Chondrocyte (in vitro differentiated cells): ENCODE measurements at places on chromosomes 6 and 20. TPM values are rescaled to one million over a fixed set of nuclear protein-coding genes. Genes with fewer than 3 reads are reported as not detected.

ZMYND8 gene
- 31.9 to 35.0 TPM (median 33.8 TPM) in 3 replicates for total RNA-seq

DNA sequence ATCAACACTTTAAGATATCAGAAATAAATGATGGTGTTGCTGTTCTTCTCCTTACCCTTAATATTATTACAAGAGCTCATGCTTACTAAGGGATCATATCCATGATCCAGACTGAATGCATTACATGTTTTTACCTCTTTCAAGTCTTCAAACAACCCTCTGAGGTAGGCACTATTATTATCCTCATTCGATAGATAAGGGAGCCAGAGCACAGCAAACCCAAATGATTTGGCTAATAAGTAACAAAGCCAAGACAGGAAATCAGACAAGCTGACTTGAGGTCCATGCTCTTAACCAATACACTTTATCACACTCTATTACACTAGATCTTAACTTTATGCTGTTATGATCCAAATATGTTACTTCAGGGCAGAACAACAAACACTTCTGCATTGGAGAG, 145.9 kb downstream of the RALGAPA2 start:
- no peak overlapping the region for H3K27ac ChIP-seq
- peaks cover 2% of the 10 kb centered on the region for H3K36me3 ChIP-seq
- no peaks in the 10 kb centered on the region for H3K4me1 ChIP-seq
- no peak for DNase-seq
- no peak overlapping the region for H3K4me3 ChIP-seq

ZSWIM3 gene
- total RNA-seq: 3.4 to 4.9 TPM (median 3.9 TPM) in 3 replicates

FILIP1 gene
- total RNA-seq: 0.51 to 7.1 TPM (median 7.0 TPM) in 3 replicates

GRCh38 chr6:13763740-13764381, 50.5 kb downstream of the MCUR1 start:
- H3K27ac ChIP-seq: peak overlapping the region; percentile 98
- H3K4me3 ChIP-seq: no peak overlapping the region
- H3K36me3 ChIP-seq: no peaks in the 10 kb centered on the region

GRCh38 chr6:119308048-119308570, 41.5 kb downstream of the MAN1A1 start:
- H3K27me3 ChIP-seq: no peaks in the 10 kb centered on the region
- DNase-seq: no peak
- H3K27ac ChIP-seq: peak overlapping the region; percentile 0
- no peaks in the 10 kb centered on the region for H3K36me3 ChIP-seq
- no peak overlapping the region for H3K4me3 ChIP-seq

DAAM2 gene
- total RNA-seq: 137 to 142 TPM (median 142 TPM) in 3 replicates

DNA sequence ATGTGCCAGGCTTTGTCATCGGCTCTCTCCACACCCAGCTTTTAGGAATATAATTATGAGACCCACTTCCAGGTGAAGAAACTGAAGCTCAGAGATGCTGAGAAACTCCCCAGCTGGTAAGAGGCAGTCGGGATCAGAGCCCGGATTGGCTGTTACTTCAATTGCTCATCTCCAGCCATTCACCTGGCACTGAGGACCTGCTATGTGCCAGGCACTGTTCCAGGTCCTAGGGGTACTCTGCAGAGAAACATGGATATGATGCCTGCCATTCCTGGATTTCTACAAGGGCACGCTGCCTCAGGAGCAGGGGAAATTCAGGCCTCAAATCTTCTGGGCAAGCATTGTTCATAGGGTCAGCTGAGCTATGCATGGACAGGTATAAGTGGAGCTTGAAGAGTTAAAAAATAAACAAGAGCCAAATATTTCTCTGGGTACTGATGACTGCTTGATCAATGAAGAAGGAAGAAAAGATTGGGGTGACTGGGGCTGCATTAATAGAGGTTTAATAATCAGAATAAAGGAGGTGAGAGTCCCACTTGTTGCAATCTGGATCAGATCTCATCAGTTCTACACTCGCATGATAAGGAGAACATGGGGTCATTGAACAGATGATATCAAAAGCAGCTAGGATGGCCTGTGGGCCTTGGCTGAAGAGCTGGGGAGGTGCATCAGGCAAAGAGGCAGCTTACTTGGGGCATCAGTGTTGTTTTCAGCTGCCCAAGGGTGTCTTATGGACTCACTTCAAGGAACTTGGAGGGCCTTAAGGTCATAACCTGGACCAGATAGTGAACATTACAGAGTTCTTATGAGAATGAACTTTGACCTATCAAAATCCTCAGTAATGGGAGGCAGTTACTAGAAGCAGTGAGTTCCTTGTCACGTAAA, 80.9 kb upstream of the TOX2 start:
- no peak overlapping the region for H3K4me3 ChIP-seq
- DNase-seq: no peak
- H3K27me3 ChIP-seq: peaks cover 33% of the 10 kb centered on the region
- no peak overlapping the region for H3K27ac ChIP-seq
- no peaks in the 10 kb centered on the region for H3K36me3 ChIP-seq

- no peak for DNase-seq
- H3K4me3 ChIP-seq: no peak overlapping the region
- H3K27ac ChIP-seq: no peak overlapping the region
Observed at GRCh38 chr20:8346700-8347270, 214.7 kb downstream of the PLCB1 start.

KIF6 gene
- 0.62 to 2.4 TPM (median 1.1 TPM) in 3 replicates for total RNA-seq

EEF1A2 gene
- total RNA-seq: 0.34 to 6.5 TPM (median 5.5 TPM) in 3 replicates

DNA sequence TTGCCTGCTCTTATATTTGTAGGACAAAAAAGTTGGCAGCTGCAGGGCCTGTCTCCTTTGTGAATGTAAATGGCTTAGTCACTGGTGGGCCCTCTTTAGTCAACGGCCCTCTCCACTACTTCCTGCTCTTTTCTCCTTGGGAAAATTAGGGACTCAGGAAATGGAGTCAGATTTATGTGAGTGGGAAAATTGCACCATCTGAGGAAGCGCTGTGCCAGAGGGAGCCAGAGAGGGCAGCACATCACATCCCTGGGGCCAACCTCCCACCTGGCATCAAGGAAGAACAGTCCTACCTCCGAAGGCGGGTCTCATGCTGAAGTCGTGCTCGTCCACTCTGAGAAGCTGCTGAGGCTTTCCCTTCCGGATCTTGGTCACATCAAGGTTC, 15.6 kb downstream of the GABRR2 start:
- peaks cover 7% of the 10 kb centered on the region for H3K36me3 ChIP-seq
- peaks cover 25% of the 10 kb centered on the region for H3K4me1 ChIP-seq
- no peak overlapping the region for H3K27ac ChIP-seq
- H3K27me3 ChIP-seq: peaks cover 31% of the 10 kb centered on the region
- H3K4me3 ChIP-seq: no peak overlapping the region
- no peak for DNase-seq

- H3K4me1 ChIP-seq: peaks cover 8% of the 10 kb centered on the region
- H3K4me3 ChIP-seq: no peak overlapping the region
- no peak for DNase-seq
- no peak overlapping the region for H3K27ac ChIP-seq
Observed at GRCh38 chr20:13681248-13682125, 42.8 kb upstream of the TASP1 start.

DNA sequence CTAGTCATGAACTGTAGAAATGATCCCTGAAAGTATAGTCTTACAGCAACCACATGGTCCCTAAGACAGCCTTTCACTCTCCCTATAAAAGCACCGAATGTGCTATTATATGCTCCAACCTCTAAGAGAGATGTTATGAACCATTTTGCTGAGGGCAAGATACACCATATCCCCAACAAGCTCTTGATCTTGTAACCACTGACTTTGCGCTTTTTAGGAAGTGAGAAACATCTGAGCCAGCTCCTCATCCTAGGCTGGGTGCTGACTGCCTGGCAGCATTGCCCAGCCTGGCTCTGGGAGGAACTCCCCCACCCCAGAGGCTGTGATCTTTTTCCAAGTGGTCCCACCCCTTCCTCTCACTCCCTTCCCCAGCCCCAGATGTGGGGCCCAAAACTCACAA, 3.1 kb upstream of the EMILIN3 start:
- no peak overlapping the region for H3K4me3 ChIP-seq
- H3K27ac ChIP-seq: no peak overlapping the region
- DNase-seq: peak; percentile 39
- H3K4me1 ChIP-seq: peaks cover 6% of the 10 kb centered on the region
- H3K36me3 ChIP-seq: no peaks in the 10 kb centered on the region
- H3K27me3 ChIP-seq: peaks cover 25% of the 10 kb centered on the region

GRCh38 chr6:157681041-157681650, 141.9 kb upstream of the SNX9 start:
- DNase-seq: no peak
- no peaks in the 10 kb centered on the region for H3K27me3 ChIP-seq
- no peak overlapping the region for H3K4me3 ChIP-seq

DNA sequence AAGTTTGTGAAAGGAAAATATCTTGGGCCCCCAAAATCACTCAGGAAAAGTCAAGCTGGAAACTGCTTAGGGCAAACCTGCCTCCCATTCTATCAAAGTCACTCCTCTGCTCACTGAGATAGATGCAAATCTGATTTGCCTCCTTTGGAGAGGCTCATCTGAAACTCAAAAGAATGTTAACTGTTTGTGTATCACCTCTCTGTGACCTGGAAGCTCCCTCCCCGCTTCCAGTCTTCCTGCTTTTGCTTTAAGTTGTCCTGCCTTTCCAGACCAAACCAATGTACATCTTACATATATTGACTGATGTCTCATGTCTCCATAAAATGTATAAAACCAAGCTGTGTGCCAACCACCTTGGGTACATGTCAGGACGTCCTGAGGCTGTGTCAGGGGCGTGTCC, 331.4 kb upstream of the QKI start:
- peaks cover 6% of the 10 kb centered on the region for H3K36me3 ChIP-seq
- no peaks in the 10 kb centered on the region for H3K27me3 ChIP-seq
- H3K27ac ChIP-seq: no peak overlapping the region
- no peak overlapping the region for H3K4me3 ChIP-seq

DNA sequence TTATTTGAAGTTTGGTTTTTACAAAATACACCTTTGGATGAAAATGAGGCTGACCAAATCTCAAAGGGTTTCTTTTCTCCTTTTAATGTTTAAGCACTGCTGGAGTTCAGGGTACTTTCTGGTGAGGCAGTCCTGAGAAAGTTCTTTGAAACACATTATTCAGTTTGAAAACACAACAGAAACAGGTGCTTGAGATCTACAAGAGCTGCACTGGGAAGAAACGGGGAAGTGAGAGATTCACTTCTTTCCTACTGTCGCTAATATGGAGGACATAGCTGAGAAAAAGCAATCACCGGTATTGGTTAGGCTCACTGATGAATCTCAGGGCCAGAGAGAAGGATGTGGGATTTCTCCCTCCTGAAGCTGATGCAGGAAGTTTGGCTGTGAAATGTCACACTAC, 22.9 kb upstream of the TMEM170B start:
- no peaks in the 10 kb centered on the region for H3K27me3 ChIP-seq
- peaks cover 7% of the 10 kb centered on the region for H3K36me3 ChIP-seq
- H3K4me3 ChIP-seq: no peak overlapping the region
- no peak overlapping the region for H3K27ac ChIP-seq
- no peak for DNase-seq
- H3K4me1 ChIP-seq: no peaks in the 10 kb centered on the region

DNA sequence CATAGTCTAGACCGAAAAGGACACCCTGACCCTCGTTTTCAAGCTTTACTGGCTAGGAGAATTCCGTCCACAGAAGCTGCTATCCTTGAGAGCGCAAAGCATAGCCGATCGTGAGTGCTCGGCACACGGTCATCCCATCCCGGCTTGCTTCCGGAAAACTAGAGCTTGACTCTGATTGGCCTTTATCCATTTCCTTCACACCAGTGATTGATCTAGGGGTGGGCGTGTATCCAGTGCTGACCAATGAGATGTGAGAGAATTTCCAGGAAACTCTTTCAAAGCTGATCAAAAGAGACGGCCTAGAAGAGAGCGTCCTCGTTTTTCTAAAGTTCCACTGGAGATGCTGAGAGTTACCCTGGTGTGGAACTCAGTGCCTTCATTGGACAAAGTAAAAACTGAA, 41.0 kb upstream of the NFATC2 start:
- H3K27me3 ChIP-seq: no peaks in the 10 kb centered on the region
- no peak overlapping the region for H3K4me3 ChIP-seq
- H3K27ac ChIP-seq: no peak overlapping the region
- H3K36me3 ChIP-seq: no peaks in the 10 kb centered on the region

- peaks cover 15% of the 10 kb centered on the region for H3K36me3 ChIP-seq
- peaks cover 78% of the 10 kb centered on the region for H3K4me1 ChIP-seq
- H3K27ac ChIP-seq: peak overlapping the region; percentile 96
- H3K27me3 ChIP-seq: no peaks in the 10 kb centered on the region
Observed at GRCh38 chr6:166597711-166598440, 11.4 kb upstream of the RAMACL start.

FERMT1 gene
- total RNA-seq: 0.51 to 2.1 TPM (median 0.52 TPM) in 3 replicates

- H3K27me3 ChIP-seq: peaks cover 3% of the 10 kb centered on the region
- no peaks in the 10 kb centered on the region for H3K36me3 ChIP-seq
- H3K4me3 ChIP-seq: no peak overlapping the region
- H3K27ac ChIP-seq: no peak overlapping the region
Observed at GRCh38 chr20:16167423-16168130, 405.7 kb downstream of the KIF16B start.

DNA sequence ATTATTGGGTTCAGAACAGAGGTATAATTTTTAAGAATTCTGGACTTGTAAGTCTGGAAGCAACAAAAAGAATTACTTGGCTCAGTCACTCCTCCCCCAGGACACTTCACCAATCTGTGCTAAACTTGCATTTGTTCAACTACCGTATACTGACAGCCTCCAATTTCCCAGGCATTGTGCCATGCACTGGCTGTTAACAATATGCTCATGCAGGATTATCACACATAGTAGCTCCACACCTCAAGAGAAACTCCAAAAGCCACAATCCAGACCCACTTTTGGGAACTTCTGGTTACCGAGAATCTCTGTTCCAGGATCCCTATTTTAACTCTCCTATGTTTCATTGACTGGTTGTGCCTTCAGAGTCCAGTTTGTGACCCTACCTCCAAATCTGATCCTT, 7.7 kb downstream of the ADGRF1 start:
- DNase-seq: no peak
- H3K27ac ChIP-seq: peak overlapping the region; percentile 34
- H3K27me3 ChIP-seq: peaks cover 17% of the 10 kb centered on the region

GNAS-AS1 gene
- total RNA-seq: 1.1 to 2.7 TPM (median 1.7 TPM) in 3 replicates

GRCh38 chr6:159979136-159979874, 10.4 kb downstream of the IGF2R start:
- no peak overlapping the region for H3K4me3 ChIP-seq
- no peaks in the 10 kb centered on the region for H3K27me3 ChIP-seq
- peak overlapping the region; percentile 92 for H3K27ac ChIP-seq
- no peaks in the 10 kb centered on the region for H3K36me3 ChIP-seq
- DNase-seq: no peak

- H3K36me3 ChIP-seq: no peaks in the 10 kb centered on the region
- peak overlapping the region; percentile 45 for H3K27ac ChIP-seq
Observed at GRCh38 chr6:79438030-79438429, 99.2 kb downstream of the LCA5 start.

DNA sequence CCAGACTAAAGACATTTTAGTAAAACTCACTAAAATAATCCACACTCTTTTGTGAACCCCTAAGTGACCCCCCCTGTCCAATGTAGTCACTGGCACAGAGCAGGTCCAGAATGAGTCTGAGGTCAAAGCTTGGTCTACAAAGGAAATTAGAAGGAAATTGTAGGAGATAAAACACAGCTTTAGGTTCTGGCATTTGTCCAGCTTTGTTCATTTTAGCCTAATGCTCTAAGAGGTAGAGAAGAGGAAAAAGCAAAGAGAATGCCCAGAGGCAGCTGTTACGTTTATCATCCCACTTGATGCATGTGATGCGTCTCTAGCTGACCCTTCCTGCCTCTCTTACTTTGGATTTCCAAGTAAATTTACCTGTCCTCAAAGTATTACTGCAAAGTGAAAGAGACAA, 62.5 kb downstream of the CNKSR3 start:
- no peaks in the 10 kb centered on the region for H3K27me3 ChIP-seq
- DNase-seq: no peak
- no peak overlapping the region for H3K4me3 ChIP-seq
- H3K4me1 ChIP-seq: peaks cover 27% of the 10 kb centered on the region
- H3K27ac ChIP-seq: peak overlapping the region; percentile 96
